ENCODE measurements at places on chromosomes 5 and 9.

DNA sequence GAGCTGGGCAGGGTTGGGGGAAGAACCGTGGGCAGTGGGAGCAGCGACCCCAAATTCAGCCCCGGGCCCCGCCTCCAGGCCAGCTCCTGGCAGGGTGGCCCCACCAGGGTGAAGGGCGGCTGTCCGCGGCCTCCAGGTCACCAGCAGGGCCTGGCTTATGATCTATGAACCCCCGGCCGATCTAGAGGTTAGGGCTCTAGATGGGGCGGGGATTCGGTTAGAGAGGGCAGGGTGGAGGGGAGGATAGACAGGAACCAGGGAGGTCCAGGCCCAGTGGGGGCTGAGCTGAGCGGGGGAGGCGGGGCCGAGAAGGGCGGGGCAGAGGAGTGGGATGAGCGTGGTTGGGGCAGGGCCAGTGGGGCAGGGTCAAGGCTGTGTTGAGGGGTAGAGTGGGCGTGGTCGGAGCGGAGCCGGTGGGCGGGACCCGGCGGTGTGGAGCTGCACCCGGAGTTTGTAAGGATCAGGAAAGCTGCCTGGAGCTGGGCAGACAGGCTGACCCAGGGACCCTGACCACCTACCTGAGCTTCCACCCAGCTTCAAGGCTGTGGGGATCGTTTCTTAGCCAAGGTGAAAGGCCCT, 29.3 kb upstream of the OBP2B start:
- no peak for DNase-seq

DNA sequence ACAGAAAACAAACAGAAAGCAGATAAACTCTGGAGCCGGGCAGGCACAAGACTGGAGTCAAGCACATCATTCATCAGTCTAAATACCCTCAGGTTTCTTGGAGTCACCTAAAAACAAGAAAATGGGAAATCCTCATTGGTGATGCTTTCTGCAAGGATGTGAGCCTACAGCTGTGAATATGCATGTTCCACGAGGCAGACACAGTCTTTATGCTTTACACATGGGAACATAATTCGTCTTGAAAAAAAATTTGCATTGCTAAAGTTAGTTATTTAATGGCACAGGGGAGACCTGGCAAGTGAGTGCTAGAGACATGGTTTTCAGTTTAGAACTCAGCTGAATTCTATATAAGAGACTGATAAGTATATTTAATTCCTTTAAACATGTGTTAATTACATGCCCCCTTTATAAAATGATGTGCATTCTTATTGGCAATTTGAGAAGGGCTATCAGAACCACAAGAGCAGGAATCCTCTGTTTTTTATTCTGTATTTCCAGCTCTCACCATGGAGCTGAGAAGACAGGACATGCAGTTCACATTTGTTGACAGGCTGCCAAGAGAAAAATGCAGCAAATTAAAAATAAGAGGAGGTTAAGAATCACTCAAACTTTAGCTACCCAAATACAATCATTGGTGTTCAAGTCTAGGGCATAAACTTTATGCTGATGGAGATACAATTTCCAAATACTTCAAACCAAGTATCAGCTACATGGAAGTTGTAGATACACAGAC, 438.0 kb upstream of the MPDZ start:
- no peak for DNase-seq

- DNase-seq: no peak
Measured at GRCh38 chr5:125715216-125715615, 708.0 kb upstream of the GRAMD2B start.

- DNase-seq: no peak
Measured at GRCh38 chr9:108193026-108193710, 662.6 kb downstream of the ACTL7B start.

DNA sequence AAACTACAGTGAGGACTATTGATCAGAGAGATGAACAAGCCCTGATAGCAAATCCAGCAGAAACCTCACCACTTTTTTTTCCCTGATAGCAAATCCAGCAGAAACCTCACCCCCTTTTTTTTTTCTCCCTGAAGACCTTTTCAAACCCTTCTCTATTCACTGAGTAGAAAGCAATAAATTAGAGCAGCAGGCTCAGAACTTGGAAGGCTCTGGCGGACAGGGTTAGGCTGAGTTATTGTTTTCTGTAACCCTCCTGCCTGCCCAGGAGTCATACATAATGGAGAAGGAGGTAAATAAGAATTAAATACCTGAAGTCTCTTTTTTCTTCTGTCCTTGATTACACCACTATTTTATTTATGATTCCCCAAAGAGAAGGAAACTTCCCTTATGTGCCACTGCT, 136.3 kb upstream of the SNX2 start:
- DNase-seq: no peak

DNA sequence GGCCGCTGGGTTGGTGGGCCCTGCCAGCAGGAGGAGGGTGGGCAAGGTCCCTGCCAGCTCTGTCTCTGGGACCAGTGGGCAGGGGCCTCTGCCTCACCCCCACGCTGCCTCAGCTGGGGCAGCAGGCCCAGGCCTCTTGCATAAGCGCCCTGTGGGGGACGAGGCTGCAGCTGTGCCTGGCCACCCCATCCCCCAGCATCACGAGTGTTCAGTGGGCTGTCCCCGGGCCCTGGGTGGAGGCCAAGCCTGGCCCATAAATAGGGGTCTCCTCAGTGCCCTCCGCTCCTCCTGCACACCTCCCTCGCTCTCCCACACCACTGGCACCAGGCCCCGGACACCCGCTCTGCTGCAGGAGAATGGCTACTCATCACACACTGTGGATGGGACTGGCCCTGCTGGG, at the start of gene PTGDS:
PTGDS (plus strand) TSS at position 282 of the 400 bp plus-strand sequence; CDS start at position 357, 75 bp downstream.
- no peak for DNase-seq

DNA sequence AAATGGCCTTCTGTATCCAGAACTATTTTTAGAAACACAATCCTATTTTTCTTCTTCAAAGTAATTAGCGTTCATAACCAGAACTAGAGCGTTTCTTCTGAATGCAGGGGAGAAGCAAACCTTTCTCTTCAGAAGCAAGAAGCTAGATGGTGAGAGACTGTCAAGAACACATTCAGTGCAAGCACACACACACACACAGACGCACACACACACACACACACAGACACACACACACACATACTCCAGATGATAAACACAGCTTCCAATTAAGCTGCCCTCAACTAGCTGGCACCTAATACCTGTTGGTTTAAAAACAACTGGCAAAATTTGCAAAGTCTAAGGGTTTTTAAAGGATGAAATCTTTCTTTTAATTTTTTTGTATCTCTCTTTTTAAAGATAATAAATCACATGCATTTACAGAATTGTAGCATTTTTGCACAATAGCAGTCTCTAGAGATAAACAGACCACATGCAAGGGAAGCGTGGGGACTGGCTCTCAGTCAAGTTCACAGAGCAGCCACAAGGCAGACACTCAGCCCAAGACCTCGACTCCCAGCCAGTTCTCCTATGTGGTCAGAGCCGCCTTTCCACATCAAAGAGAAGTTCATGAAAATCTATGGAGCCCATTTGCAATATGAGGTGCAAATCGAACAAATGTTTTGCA, 138.5 kb downstream of the TTLL11 start:
- no peak for DNase-seq

DNA sequence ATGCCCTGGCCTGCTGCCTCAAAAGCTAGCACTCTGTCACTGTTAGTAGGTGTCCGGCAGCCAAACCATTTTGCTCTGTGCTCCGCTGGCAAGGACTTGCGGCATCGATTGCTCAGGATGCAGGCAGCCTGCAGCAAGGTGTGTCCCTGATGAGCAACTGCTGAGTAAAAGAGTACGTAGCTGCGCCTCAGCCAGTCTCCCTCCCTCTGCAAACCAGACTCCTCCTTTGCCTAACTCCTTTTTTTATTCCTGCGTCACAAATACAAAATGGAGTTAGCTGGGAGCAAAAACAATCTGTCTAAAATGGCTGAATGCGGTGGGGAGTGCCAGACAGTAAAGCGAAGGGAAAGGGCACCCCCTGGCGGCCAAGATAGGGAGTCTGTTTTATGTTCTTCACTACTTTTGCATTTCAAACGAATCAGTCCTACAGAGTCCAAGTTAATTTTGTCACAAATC, 61.1 kb downstream of the DIAPH1 start:
- DNase-seq: peak; percentile 98

- DNase-seq: no peak
Measured at GRCh38 chr5:173670791-173671120, 54.3 kb upstream of the BOD1 start.

DNA sequence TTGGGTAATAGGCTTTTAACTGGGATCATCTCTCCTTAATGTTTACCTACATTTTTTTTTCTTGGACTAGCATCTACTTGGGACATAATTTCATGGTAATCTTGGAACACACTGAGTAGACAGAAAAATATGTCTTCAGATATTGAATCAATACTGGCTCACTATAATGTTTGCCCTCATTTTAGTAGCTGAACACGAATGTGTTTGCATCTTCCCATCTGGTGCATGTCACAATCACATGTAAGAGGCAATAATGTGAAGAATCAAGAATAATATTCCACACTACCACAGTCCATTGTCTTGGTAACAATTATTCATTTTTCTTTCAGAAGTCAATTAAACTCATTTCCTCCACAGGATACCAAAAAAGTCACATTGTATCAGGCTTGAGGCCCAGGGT, 382.7 kb upstream of the CDH10 start:
- DNase-seq: no peak

GRCh38 chr9:101317735-101318134, 67.1 kb downstream of the BAAT start:
- DNase-seq: no peak

DNA sequence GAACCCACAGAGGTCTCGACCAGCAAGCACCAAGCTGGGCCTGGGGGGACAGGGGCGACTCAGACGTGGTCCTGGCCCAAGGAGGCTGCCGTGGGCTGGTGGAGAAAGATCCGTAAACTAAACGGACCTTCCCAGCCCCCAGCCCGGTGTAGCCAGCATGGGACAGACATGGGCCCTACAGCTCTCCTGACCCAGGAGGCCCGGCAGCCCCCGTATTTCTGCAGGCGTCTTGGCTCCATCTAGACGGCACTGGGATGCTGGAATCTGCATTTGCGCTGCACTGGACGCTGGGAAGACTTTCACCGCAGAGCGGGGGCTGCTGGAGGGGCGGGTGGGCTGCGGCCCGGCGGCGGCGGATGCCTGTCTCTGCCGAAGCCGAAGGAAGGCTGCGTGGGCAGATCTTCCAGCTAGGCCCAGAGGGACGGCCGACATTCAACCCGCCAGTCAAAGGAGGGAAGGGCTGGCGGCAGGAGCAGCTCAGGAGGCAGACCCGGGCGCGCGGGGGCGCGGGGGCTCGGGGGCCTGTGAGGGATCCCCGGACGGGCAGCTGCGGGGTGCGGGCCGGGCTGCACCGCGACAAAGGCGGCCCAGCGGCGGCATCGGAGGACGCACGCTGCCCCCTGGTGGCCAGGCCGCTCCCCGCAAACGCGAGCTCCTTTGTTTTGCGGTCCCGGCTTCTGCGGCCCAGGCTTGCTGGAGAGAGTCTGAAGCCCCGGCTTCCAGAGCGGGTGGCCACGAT, 266.2 kb downstream of the NSG2 start:
- DNase-seq: peak; percentile 66

DNA sequence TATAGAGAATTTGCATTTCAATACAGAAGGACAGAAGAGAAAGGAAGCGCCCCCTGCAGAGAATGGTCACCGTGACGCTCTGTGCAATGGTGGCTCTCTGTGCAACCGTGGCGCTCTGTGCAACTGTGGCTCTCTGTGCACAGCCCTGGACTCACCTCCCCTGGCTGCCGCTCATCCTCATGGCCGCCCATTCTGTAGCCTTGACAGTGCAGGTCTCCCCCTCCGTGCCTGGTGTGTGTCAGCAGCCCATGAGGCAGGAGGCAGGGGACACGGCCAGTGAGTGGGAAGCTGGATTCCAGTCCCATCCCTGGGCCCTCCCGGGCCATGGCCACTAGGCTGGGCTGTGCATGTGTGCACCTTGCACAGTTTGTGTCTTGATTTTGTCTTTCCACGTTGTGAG, 12.0 kb downstream of the EXOC3 start:
- no peak for DNase-seq

DNA sequence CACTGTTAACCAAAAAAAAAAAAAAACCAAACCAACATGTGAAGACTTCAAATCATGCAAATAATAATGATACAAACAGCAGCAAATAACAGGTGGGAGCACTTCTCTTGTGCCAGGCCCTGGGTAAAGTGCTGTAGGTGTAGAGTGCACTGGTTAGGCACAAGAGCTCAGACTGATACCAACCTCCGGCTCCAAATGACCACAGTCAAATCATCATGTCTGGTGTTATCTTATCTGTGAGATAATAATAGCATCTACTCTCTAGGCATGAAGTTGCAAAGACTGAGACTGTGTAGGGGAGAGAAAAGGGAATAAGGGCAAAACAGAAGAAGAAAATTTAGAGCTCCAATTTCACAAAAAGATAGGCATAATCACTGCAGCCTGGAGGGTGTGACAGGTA, 159.5 kb downstream of the ARL15 start:
- DNase-seq: no peak

DNA sequence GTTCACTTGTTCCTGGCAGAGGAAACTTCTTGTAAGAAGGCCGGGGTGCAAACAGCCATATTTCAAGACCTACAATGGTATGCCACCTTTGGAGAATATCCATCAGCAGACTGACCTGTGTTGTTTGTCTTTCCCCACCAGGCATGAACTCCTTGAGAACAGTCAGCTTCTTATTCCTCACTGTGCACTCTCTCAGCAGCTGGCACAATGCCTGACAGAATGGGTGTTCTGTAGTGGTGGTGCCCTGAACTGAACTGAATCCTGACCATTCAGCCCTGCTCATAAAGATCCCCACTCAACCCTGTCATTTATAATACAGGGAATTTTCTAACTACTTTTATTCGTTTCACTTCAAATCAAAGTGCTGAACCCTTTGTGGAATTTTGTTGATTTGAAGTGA, 206.9 kb downstream of the COX7C start:
- no peak for DNase-seq

GRCh38 chr5:57880216-57880615, 397.6 kb upstream of the ACTBL2 start:
- DNase-seq: no peak

GRCh38 chr9:132901858-132902831, 23.4 kb downstream of the SPACA9 start:
- peak; percentile 58 for DNase-seq

DNA sequence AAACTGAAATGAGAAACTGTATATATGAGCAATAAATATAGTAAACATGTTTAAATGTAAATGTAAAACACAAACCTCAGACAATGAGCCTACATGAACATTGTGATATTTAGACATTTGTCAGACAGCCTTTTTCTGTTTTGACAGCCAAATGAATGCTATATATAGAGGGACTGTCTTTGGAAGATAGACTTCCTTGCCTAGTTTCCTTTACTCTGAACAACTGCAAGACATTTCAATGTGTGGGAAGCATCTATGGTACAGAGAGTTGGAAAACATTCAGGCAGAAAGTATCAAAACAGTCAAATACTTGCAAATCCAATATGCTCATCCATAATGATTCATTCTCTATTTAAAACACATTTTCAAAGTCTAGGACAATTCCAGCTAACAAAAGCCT, 31.7 kb upstream of the TUSC1 start:
- no peak for DNase-seq

DNA sequence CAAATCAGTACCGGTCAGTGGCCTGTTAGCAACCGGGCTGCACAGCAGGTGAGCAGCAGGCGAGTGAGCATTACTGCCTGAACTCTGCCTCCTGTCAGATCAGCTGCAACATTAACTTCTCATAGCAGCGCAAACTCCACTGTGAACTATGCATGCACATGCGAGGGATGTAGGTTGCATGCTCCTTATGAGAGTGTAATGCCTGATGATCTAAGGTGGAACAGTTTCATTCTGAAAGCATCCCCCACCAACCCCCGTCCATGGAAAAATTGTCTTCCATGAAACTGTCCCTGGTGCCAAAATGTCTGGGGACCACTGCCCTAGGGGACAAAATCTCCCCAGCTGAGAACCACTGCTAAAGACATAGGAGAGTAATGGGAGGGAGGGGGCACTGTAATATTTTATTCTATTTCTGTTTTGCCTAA, 51.1 kb downstream of the P4HA2 start:
- DNase-seq: no peak

- DNase-seq: no peak
Measured at GRCh38 chr5:40499518-40500273, 180.0 kb upstream of the PTGER4 start.

All from Caki2 (cell line).